Activated gamma-delta T cell (primary cell): ENCODE measurements at places on chromosomes 13 and 19.

- DNase-seq: no peak
These were observed 77.3 kb upstream of the UBAC2 start for GRCh38 chr13:99123101-99124045.

DNA sequence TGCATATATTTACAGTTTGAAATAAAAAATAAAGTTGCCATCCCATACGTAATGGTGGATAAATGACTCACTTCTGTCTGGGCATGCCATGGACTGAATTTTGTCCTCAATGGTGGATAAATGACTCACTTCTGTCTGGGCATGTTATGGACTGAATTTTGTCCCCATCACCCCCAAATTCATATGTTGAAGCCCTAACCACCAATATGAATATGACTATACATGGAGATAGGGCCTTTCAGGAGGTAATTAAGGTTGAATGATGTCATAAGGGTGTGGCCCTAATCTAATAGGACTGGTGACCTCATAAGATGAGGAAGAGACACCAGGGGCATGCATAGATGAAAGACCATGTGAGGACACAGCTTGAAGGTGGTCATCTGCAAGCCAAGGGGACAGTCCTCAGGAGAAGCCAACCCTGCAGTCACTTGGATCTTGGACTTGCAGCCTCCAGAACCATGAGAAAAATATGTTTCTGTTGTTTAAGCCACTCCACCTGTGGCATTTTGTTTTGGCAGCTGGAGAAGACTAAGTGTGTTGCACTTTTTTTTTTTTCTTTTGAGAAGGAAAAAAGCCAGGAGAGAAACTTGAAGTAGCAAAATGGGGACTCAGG is 41.8 kb downstream of the RFC3 start:
- no peak for DNase-seq

GRCh38 chr19:28074773-28075172 is 1138.2 kb downstream of the UQCRFS1 start:
- DNase-seq: no peak

DNA sequence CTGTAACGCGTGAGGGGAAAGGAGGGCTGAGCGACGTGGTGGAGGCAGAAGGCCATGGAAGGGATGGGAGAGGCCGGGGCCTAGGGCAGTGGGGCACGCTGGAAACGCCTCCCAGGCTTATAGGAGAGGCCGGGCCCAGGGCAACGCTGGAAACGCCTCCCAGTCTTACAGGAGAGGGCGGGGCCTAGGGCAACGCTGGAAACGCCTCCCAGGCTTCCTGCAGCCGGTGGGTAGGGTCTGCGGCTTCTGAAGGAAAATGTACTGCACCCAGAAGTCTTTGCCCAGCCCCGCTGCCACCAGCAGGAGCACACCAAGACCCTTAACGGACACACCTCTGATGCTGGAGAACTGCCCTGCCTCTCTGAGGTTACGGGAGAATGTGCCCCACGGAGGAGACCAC is 9.1 kb downstream of the CACTIN start:
- no peak for DNase-seq

DNA sequence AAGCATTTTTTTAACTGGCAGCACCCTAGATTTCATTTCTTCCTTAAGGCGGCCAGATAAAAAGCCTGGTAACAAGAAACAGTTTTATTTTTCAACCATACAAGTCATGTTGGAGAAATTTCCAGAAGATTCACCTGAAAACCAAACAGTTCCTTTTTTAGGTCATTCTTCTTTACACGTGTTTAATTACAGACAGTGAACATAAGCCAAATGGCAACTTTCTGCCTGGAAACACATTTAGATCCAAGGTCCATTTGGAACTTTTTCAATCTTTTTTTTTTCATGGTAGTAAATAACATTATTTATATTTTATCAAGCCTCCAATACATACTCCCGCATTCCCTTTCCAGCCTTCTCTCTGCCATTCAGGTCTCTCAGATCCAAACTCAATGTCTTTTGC is 886.1 kb upstream of the MIR17HG start:
- DNase-seq: no peak

- no peak for DNase-seq
These were observed 2.4 kb downstream of the ELAVL3 start for GRCh38 chr19:11478167-11479089.

GRCh38 chr19:31233295-31233800 is 115.9 kb downstream of the TSHZ3 start:
- DNase-seq: no peak

DNA sequence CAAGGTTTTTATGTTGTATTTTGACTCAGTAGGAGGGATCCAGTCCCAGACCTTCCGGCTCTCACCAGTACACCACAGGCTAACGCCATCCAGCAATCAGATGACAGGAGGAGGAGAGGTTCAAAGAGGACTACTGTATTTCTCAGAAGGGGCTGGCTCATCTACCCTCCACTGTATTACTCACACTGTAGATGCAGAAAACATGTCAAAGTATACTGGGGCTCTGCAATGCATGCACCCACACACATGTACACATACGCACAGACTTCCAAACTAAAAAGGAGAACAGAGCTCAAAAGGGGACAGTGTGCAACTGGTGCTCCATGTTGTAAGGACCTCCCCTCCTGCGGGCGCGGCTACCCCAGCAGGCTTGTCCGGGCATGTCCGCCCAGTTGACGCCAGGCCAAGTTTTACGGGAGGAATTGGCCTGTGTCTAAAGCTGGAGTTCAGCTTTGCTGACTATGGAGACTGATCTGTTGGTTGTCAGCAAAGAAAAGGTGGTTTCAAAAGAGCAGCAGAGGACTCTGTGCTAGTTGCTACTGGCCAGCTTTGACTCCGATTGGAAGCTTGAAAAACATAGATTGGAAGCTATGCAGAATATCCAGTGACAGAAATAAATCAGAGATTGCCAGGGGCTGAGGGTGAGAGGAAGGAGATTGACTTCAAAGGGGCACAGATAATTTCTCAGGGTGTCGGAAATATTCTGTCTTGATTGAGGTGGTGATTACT is 314.2 kb downstream of the DLEU7 start:
- no peak for DNase-seq

DNA sequence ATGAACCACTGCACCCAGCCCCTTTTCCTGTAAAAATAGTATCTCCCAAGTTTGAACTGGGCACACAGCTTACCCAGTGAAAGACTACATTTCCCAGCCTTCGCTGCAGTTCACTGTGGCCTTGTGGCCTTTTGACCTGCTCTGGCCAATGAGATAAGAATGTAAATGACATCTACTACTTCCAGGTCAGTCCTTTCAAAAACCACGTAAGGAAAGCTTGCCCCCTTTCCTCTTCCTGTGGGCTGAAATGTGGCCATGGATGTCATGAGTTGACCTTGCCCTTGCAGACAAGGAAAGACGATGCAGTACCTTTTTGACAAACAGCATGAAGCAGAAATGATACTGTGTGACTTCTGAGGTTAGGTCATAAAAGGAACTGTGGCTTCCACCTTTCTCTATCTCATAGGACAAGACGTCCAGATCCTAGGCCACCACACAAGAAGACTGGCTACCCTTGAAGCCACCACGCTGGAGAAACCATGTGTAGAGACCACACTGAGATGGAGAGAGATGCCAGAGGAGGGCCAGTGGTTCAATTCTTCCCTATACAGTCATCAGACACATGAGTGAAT is 19.9 kb downstream of the ACER1 start:
- DNase-seq: no peak

GRCh38 chr13:88800505-88800904 is 1129.3 kb downstream of the SLITRK5 start:
- no peak for DNase-seq
